Psoas muscle (tissue), 8 donors: ENCODE measurements at places on chromosomes 2 and 18. TPM values are rescaled to one million over a fixed set of nuclear protein-coding genes. Genes with fewer than 3 reads are reported as not detected.
A peak's percentile ranks its signal among the peaks of the same experiment; 100 is the strongest.

Gene GDF7
- total RNA-seq: 0.05 TPM

Gene TP53I3
- 2.0 TPM for total RNA-seq

Gene FSIP2
- total RNA-seq: 0.10 TPM

Gene NIF3L1
- total RNA-seq: 12.0 TPM

Gene ACVR1C
- 1.9 TPM for total RNA-seq

Gene BBS5
- 9.3 TPM for total RNA-seq

Gene TMEM214
- total RNA-seq: 33.8 TPM

Gene GPR55
- total RNA-seq: 0.32 TPM

DNA sequence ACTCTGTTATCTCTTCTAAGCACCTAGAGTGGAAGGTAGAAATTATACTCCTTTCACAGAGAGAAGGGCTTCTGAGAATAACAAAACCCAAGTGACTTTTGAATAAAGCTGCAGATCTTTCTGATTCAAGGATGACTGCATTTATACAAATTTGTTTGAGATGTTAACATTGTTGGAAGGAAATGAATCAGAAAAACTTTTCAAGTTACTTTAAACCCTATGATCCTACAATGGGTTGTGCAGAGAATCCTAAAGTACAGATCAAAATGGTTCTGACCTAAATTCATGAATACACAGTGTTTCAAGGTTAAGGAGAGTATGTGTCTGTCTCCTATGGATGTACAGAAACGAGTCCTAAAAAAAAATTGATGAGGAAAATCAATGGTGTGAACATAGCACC is 1.8 kb downstream of the RFTN2 start:
- no peak for DNase-seq

GRCh38 chr2:102317715-102318114 is 6.4 kb downstream of the IL1RL1 start:
- no peak for DNase-seq

DNA sequence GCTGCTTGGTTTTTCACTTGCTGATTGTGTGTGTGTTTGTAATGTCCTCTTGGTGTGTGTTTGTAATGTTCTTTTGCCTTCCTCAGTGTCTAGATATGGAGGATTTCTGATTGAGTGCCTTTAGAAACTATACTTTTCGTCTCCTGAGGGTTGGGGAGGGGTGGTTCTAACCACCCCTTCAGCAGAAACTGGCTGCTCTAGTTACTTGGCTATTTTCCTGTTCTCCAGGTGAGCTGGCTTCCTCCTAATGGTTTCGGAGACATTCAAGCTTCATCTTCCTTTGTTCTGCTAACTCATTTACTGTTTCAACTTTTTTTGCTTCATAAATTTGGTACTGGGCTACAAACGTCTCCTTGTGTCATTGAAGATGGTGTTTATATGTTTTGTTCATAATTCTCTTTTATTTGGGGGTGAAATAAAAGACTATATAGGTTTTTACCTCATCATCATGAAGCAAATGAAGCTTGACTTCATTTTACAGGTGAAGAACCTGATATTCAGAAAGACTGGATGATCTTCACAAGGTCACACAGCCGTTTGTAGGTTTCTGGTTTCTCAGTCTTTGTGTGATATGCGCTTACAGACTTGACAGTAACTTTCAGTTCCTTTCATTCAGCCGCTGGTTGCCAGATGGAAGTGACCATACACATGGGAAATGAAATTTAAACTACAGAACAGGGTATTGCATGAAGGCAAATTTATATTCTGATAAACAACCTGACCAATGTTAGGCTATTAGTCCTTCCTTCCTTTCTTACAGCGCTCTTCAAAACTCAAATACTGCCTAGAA is 238.5 kb downstream of the GALR1 start:
- no peak for DNase-seq

GRCh38 chr2:42545841-42546390 is 22.5 kb upstream of the MTA3 start:
- DNase-seq: no peak

GRCh38 chr18:36340246-36340645 is 42.7 kb downstream of the FHOD3 start:
- DNase-seq: no peak

DNA sequence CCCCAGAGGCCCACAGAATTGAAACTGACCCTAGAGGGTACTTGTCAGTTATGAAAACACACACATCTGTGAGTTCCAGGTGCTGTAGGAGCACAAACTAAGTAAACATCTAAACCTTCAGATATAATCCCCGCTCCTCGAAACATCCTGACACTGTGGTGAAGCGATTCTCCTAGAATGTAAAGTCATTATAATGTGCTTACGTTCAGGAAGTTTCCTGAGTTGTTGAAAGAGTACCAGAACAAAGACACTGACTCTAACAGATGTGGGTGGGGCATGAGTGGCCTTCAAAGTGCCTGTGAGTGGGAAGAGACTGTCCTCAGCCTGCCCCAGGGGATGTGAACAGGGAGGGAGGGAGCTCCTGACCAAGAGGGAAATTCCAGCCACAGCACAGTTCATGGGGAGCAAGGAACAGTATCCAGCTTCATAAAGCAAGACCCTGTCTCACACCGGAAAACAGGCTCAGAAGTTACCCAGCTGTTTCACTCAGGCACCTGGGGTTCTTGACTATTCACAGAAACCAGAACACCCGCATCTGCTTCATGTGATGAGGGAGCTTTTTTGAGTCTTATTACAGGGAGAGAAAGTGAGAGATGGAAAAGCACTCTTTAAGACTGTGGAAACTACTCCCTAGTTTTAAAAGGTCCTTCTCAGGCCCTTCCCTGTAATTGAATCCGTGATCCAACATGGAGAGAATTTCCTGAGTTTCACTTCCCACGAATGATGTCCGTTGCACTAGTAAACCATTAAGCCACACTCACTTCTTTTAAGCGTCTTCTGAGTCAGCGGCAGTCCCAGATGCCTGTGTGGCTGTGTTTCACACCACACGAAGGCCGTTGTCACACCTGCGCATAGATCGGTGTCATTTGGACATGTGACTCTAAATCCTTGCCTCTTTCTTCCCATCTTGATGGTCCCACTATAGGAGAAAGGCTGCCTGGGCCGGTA is 88.6 kb upstream of the EML6 start:
- peak; percentile 77 for DNase-seq

DNA sequence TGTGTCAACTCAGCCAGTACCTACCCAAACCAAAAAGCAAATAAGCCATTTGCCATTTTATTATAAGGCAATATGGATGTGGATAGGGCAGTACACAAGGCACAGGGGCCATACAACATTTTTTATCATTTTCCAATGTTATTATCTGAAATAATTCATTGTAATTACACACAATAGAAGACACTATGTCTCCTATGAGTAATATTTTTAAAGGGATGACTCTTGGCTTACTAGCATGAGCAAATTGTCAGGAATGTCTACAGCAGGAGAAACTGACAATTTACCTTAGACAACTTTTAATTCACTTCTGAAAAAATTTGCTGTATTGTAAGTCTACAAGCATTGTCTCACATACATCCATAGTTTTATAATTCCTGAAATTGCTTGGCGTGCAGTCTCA is 1193.9 kb upstream of the CELF4 start:
- DNase-seq: no peak

DNA sequence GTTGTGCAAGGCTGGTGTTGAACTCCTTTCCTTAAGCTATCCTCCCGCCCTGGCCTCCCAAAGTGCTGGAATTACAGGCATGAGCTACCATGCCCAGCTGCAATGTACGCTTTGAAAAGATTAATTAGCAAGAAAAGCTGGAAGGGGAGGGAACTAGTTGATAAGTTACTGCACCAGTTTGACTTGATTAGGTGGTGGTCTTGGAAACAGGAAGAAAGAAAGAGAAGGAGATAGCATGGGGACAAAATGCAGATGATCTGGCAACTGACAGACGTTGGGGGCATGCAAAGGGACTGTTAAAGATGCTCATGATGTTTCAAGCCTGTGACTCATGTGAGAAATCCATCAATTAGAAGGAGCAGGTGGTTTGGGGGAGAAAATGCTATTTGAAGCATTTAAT is 68.6 kb downstream of the PLEKHM3 start:
- no peak for DNase-seq

GRCh38 chr2:78541451-78542267 is 483.8 kb upstream of the REG3G start:
- DNase-seq: no peak

DNA sequence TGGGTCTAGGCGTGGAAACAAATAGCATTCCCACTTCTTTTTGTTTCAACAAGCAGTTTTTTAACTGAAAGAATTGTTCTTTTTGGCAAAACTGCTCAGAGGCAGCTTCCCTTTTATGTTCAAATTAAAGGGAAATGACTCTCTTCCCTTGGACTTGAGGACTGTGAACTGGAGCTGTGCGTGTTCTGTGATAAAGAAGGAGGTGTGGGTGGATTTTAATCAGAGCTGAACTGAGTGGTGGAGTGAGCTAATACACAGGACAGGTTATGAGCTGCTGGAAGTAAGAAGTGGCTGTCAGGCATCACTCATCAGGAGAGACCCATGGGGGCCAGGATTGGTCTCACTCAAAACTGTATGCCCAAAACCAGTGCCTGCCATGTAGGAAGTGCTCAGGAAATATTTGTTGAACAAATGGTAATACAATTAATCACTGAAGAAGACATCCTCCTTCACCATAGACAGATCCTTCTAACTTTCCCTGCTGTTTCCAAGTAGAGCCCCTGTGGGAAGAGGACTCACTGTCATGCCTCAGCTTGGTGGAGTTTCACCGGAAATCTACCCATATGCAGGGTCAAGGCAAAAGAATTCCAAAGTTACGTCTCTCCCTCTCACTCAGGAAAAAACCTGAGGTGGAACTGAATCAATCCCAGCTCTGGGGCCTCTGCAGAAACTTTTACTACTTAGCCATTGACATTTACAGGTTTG is 55.9 kb downstream of the FEZ2 start:
- no peak for DNase-seq

GRCh38 chr2:96393989-96394761 is 58.6 kb downstream of the NCAPH start:
- DNase-seq: no peak

- DNase-seq: no peak
Measured at GRCh38 chr2:142840436-142840835, 37.0 kb upstream of the KYNU start.

- DNase-seq: peak; percentile 88
Measured at GRCh38 chr2:218397820-218398436, 1.7 kb upstream of the CTDSP1 start.

- DNase-seq: peak; percentile 65
Measured at GRCh38 chr2:84906900-84907714, 1.7 kb downstream of the TMSB10 start.

DNA sequence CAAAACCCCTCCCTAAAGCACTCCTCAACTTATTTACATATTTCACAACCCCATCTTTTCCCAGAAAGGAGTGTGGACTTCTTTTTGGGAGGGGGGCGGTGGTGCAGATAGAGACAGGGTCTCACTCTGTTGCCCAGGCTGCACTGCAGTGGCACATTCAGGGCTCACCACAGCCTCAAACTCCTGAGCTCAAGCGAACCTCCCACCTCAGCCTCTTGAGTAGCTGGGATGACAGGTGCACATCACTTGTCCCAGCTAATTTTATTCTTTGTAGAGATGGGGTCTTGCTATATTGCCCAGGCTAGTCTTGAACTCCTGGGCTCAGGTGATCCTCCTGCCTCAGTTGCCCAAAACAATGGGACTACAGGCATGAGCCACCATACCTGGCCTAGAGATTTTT is 44.1 kb downstream of the ADCY3 start:
- DNase-seq: no peak

DNA sequence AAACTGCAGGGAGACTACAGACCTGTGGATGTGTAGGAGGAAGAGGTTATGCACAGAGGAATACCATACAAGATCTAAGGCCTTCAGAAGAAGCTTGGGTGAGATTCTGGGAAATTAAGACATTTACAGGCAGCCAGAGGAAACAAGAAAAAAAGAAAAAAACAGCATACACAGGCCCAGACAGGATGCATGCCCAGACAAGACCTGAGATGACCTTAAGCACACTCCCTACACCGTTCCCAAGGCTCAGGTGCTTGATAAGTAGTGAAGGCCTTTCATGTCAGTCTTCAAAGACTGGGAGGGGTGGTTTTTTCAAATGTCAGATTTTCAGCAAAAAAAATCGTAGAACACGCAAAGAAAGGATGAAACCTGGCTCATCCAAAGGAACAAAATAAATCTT is 83.0 kb downstream of the CCDC138 start:
- DNase-seq: no peak

GRCh38 chr18:79402977-79403722 is 7.4 kb downstream of the NFATC1 start:
- DNase-seq: peak; percentile 89

GRCh38 chr2:26852405-26853306 is 4.7 kb downstream of the DPYSL5 start:
- DNase-seq: no peak

DNA sequence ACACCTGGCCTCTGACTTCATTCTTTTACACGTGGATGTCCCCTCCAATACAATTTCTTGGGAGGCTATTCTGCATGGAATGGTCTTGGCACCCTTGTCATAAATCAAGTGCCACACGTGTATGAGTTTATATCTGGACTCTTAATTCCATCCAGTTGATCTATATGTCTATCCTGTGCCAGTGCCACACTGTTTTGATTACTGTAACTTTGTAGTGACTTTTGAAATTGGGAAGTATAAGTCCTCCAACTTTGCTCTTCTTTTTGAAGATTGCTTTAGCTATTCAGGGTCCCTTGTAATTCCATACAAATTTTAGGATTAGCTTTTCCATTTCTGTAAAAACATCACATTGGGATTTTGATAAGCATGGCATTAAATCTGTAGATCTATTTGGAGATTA is 43.5 kb downstream of the HS1BP3 start:
- no peak for DNase-seq

GRCh38 chr18:70907673-70908072 is 618.8 kb downstream of the SOCS6 start:
- DNase-seq: no peak

- DNase-seq: no peak
Measured at GRCh38 chr2:173751245-173751975, 213.8 kb downstream of the SP3 start.

DNA sequence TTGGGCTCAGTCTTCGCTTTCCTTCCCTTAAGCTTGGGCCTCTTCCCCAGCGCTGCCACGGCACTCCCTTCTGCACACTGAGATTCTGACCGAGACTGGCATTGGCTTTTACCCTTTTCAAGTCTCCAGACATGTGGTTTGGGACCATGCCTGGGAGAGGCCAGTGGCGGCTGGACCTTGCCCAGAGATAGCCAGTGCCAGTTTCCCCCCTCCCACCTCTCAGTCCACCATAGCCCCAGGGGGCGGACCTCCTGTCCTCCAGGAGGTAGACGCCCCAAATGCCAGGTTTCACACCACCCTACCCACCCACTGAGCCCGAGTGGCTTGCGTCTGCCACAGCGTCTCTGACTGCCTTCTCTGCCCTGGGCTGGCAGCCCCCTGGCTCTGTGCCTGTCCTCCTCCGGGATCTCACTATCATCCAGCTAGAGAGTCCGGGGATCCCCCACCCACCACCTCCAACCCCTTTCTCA is 47.7 kb downstream of the INPP5D start:
- DNase-seq: no peak
